ENCODE measurements at places on chromosomes 2 and 18.

DNA sequence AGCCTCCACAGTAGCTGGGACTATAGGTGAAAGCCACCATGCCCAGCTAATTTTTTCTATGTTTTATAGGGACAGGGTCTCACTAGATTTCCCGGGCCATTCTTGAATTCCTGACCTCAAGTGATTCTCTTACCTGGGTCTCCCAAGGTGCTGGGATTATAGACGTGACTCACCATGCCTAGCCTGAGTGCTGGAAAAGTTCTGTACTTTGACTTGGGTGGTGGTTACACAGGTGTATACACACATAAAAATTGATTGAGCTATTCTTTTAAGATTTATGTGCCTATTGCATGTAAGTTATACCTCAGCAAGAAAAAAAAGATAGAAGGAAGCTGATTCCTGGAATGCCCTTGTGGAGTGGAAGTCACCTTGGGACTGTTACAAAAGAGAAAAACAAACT, 34.8 kb upstream of the KCNF1 start:
- no peak for DNase-seq

- DNase-seq, result no peak
Measured at GRCh38 chr2:112305132-112305531, 29.7 kb downstream of the ZC3H6 start.

GRCh38 chr18:26456070-26456491, 92.3 kb downstream of the KCTD1 start:
- no peak for DNase-seq

GRCh38 chr2:88077080-88077479, 9.5 kb downstream of the SMYD1 start:
- DNase-seq, result no peak

DNA sequence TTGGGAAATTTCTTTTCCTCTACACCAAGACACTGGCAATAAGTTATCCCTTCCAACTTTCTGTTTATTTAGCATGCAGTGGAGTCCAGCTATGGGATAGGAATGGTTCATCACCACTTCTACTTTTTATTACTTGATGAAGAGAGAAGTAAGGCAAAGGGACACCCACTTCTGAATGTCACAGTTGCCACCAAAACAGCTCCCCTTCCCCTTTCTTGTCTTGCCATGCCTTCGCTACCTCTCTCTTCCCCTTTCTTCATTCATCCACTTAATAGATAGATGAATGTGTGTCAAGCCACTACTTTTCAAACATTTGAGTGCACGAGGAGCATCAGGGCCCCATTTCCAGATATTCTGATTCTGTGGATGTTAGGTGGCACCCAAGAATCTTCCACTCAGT, 59.6 kb downstream of the KCTD18 start:
- no peak for DNase-seq

GRCh38 chr2:96887493-96888012, 17.7 kb upstream of the SEMA4C start:
- no peak for DNase-seq

DNA sequence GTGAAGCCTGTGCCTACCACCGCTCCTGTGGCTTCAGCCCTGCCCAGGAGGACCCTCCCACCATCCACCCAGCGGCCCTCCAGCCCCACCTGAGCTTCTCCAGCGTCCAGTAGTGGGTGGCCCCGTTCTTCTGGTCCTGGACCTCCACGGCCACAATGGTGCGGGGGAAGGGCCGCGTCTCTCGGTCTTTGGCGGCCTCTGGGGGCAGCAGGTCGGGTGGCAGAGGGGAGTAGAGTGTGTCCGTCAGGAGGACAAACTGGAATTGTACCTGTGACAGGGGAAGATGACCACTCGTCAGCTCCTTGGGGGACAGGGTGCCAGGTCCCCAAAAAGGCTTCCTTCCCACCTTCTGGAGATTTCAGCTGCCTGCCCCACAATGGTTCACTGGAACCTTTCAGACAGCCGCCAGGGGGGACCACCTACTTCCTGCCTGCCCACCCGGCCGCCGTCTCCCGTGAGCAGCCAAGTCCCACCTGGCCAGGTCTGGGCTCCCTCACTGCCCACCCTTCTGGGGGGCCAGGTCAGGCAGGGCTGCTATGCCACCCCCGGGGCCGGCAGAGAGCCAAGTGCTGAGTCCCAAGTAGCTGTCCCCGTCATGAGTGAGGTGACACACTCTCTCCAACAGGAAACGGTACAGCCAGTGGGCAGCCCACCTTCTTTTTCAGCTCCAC, 59.3 kb downstream of the KIF1A start:
- DNase-seq, result no peak

DNA sequence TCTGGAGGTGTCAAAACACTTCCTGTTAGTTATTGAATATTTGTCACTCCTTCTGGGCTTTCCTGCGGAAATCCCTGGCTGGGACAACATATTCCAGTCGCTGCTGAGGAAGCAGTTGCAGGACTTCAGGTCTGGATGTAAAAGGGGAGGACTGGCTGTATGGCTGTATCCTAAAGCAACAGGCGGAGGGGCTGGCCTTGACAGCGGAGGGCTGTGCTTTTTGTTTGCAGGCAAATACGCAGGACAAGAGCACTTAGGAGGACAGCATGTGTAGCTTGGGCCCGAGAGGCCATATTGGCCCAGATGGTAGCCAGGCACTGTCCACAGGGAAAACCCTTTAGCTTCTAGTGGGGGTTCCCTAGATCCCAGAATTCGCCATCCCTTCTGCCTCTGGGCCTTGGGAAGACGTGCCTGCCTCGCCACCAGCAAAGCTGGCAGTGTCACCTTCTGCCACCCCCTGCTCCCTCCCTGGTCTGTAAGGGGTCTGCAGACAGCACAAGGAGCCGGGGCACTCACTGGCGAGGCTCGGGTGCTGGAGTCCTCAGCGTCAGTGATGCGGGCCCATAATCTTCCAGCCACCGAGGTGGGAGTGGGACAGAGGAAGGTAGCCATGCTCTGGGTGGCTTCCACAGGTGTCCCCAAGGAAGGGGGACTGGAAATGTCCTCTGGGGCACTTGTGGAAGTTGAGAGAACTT, 6.7 kb downstream of the NPPC start:
- no peak for DNase-seq

DNA sequence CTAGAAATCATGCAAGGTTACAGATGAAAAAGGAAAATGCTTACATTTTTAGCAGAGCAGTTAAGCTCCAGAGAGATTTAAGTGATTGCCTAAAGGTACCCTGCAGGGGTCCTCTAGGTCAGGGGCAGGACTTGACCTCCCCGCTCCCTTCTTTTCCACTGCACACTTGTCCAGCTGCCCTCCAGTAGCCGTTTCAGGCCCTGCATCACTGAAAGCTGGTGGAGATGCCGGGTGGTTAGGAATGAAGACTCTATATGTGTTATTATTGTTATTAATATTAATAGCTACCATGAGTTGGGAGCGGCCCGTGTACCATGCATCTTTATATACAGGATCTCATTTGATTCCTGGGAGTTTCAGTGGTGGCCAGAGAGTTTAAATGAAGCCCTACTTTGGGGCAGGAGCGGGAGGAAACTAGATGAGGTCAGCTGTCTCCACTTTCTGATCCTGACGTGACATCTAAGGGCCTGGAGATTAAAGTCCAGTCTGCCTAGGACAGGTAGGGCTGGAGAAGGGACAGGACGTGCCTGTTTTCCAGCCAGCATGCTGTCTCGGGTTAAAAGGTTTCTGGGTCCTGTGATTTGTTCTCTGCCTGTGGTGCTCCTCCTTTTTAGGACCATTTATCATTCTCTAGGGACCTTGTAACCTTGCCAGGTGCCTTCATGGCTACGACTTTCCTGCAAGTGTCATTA, 2.1 kb downstream of the TMEM37 start:
- no peak for DNase-seq

- DNase-seq, result no peak
Measured at GRCh38 chr18:23857756-23858155, 156.8 kb upstream of the TTC39C start.

DNA sequence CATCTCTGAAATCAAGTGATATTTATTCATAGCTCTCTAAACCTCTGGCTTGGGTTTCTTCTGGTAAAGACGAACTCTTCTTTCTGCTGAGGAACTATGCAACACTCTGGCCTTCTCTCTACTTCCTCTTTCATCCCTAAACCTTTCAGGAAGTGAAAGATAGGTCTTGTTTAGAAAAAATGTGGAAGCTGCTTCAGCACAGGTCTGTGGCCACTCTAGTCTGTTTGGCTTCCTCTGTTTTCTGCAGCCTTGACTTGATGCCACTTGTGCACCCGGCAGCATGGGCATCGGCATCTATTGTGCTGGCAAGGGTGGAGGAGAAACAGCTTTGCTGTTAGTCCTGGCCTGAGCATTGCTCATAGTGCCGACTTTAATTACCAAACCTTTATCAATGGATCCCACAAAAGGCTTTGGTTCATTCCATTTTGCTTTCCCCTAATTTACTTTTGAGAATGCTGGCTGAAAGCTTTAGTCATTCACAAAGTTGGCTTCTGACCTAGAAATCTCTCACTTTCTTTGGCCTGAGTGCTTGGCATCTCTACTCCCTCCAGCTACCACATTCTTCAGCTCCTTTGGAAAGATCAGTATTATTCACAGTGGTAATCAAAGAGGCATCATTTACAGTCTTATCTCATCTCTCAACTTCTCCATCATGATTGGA, 32.0 kb upstream of the GPR39 start:
- DNase-seq, result no peak

Data from activated CD8-positive, alpha-beta memory T cell treated with anti-CD3 and anti-CD28 coated beads, Interleukin-2, amount 50 U/mL, for 4 hours (primary cell).